ENCODE measurements at places on chromosomes 12 and 14.

DNA sequence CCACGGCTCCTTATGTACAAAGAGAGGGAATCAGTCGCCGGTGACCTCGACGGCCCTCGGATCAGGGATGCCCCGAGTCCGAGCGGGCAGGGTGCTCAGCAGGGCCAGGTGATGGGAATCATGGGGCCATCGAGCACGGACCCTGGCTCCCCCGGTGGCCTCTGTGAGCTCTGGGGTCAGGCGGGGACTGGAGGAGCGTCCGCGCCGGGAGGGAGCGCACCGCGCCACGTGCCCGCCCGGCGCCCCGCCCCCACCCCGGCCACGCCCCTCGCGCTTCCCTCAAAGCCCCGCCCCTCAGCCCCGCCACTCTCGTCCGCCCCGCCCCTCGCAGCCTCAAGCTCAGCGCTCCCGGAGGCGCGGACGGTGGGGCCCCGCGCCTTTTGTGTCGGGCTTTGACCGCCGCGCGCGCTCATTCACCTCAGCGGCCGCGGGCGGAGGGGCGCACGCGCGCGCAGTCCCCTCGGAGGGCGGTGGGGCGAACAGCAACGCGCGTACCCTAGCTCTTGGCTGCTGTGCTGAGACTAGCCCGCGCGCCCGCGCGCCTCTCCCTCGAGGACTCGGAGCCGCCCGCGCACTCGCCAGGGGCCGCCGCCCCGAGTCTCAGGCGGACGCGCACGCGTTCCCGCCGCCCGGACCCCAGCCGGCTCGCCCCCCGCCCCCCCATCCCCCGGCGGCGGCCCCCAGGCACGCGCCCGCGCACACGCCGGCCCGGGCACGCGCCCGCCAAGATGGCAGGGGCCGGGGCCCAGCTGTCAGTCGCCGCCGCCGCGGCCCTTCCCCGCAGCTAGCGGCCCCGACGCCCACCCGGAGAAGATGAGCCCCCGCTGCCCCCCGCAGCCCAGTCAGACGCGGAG, 93.9 kb upstream of the EVL start:
- DNase-seq: peak; percentile 75

GRCh38 chr12:91629440-91629839, 446.8 kb upstream of the DCN start:
- DNase-seq: no peak

DNA sequence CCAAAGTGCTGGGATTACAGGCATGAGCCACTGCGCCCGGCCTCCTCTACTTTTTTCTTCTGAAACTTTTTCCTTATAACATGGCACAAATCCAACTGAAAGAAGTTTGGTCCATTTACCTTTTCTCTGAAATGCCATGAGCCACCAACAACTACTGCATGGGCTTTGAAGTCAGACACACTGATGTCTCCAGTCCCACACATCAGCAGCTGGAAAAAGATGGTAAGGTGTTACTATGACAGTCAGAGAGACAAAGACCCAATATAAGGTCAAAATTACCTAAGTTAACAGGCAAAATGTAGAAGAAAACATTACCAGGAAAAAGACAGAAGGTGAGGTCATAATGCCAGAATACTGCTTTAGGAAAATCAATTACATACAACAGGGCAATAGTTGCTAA, 48.2 kb downstream of the AREL1 start:
- no peak for DNase-seq

GRCh38 chr12:127803545-127803944, 463.4 kb upstream of the TMEM132C start:
- DNase-seq: no peak

DNA sequence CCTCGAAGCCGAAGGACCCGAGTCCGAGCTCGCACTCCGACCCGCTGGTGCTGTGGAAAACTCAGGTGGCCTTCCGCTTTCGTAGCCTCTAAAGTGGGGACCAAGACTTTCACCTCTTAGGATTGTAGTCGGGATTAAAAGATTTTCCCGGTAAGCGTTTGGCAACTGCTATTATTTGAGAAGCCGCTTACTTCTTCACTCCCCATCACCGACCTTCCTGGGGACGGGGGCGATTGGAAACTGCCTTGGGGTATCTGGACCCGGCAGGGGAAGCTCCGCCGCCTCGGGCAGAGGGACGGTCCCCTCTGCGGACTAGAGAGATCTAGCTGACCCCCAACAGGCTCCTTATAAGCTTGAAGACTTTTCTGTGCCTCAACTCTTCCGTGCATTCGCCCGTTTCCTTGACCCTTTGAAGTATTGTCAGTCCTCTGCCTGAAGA, 659 bp downstream of the TRAFD1 start:
- DNase-seq: no peak

DNA sequence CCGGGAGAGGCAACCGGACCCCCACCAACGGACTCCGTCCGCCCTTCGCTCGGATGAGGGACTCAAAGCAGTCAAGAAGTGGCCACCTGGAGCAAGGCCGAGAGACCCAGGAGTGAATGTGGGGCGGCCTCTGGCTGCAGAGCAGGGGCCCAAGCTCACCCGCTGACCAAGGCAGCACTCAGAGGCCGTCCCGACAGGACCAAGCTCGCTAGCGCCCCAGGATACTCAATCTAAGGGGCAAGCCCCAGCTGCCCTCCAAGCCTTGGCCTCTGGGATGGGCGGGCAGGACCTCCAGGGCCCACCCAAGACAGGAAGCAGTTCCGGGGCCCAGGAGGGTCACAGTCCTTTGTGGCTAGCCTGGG, 936 bp downstream of the AKT1 start:
- no peak for DNase-seq

DNA sequence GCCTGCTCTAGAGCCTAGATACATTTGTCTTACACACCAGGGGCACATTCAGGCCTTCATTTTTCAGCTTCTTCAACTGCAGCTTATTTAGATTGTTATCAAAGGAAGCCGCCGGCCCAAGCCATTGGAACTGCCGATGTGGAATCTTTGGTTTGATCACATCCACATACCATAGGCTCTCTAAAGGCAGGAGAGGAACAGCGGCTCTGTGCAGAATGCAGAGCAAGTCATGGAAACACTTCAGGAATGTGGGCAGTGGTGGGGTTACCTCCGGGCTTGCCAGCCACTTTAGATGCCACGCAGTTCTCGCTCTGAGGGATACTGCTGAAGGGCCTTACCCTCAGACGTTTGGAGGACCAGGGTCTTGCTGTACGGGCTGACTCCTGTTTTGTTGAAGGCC, 53.4 kb upstream of the PYGL start:
- DNase-seq: no peak

GRCh38 chr14:54709444-54709843, 142.5 kb downstream of the SAMD4A start:
- DNase-seq: no peak

DNA sequence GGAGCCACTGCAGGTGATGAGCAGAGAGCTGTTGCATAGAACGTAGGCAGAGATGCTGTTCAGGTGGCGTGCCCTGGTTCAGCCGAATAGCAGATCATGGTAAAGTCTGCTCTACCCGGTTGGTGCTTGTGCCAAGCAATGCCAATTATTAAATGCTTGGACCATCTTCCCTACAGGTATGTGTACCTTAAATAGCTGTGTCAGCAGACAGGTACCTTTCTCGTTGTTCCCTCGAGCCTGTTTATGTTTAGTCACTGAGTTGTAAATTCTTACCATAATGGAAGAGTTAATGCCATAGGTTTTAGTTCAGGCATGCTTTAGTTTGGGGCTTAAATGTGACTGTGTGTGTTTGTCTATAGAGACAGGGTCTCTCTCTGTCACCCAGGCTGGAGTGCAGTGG, 112.5 kb upstream of the CPM start:
- DNase-seq: no peak

- DNase-seq: no peak
Measured at GRCh38 chr12:13252616-13253015, 56.1 kb downstream of the EMP1 start.

DNA sequence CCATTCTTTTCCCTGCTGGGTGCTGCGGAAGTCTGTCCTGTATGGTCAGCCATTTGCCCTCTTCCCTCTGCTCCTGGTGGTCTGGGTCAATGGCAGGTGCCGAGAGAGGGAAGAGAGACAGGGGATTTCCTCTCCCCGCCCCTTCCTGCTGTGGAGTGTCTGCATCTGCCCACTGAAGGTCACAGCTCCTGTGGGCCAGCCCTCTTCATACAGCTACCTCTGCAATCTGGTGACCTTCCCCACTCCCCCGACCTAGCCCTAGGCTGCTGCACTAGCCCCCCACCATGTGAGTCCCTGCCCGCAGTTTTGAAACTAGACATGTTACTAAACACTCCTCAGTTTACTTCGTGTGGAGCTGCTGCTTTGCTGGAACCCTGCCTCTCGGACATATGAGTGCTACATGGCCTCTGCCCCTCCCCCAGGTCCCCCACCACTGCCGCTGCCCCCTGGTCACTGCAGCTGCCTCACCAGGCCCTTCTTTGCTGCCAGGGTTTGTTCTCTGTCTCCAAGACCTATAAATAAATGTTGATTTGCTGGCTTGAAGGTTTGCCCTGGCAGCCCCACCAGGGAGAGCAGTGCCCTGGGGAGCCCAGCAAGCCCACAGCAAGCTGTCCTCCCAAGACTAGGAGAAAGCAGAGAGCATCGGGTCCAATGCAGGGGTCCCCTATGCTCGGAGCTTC, 102.9 kb downstream of the DPF3 start:
- no peak for DNase-seq

DNA sequence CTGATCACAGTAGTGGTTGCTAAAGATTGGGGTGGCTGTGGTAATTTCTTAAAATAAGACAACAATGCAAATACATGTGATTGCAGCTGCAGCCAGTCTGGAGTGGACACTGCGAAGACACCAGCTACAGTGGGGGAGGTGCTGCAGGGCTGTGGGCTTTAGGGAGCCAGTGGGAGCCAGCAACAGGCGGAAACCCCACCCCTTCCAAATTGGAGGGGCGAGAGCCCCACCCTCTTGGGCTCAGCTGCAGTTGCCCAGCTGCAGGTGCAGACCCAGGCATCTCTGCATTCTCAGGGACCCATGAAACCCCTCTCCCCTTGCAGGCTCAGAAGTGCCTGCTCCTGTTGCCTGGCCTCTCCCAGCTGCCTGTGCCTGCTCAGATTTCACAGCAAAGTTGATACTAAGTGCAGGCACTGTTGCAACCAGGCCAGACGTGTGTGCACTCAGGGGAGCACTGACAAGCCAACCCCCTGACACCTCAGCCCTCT, 104.8 kb downstream of the MYF5 start:
- no peak for DNase-seq

DNA sequence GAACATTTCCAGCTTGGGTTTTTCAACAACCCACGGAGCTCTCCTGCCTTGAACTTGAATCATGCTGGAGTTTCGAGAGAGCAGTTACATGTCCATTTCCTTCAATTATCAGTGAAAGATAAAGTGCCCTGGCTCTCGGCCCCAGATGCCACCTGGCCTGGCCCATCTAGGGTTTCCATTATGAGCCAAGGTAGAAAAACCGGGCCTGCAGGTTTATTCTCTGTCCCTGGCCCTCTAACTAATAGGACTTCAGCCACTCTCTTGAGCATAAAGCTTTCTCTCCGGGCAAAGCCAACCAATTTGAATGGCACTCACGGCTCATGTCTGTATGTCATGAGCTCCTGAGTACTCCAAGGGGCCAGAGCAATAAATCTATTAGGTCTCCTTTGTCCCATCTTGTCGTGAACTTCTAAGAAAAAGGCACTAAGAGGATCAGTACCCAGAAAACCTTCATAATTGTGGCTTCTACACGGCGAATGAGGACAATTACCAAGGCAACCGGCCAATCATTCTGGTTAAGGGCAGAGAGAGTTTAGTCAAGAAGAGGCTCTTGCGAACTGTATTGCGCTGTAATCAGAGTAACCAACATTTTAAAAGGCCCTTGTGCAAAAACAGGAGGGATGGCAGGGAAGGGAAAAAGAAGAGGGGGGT, 392.3 kb downstream of the MED13L start:
- no peak for DNase-seq

DNA sequence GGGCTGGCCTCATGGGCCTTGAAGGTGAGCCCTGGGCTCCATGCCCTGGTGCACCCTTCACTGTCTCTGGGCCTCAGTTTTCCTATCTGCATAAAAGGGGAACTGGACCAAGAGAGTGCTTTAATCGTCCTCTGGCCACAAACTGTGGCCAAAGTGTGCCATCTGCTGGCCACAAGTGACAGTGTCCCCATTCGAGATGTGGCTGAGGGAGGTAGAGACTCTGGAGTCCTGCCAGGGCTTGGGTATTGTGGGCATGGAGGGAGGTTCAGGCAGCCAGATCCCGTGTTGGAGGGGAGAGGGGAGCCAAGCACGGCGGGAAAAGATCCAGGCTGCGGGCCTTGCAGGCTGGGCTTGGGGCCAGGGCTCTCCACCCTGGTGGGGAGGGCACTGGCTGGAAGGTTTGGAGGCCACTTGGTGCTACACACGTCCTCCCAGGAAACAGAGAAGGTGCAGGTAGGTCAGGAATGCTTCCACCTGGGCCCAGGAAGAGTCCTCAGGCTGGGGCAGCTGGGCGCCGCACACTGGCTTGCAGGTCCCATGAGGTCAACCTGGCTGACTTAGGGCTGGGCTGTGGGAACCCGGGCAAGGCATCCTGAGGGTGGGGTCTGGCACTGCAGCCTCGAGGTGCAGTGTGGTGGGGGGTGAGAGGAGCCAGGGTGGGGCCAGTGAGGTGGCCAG, 7.3 kb upstream of the KIF26A start:
- DNase-seq: no peak

DNA sequence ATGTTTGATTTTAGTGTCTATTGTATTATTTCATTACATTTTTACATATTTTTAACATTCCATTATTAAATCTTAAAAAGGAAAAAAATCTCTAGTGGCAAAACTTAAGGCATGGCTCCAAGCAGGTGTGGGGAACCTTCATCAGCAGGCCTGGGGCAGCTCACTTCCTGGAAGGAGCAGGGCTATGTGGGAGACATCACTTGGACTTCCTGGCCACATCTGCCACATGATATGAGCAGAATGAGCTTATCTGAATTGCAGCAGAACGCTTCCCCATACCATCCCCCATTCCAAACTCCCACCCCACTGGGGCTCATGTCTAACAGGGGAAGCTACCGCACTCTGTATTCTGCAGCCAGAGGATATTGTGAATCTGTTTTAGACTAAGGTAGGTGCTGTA, 35.0 kb upstream of the KCNA1 start:
- DNase-seq: no peak
